Central memory CD4-positive, alpha-beta T cell (primary cell): ENCODE measurements at places on chromosomes 5 and 9.

GRCh38 chr5:134502259-134502658 lies 23.2 kb upstream of the JADE2 start:
- no peak for DNase-seq

GRCh38 chr5:114940709-114941108 lies 229.0 kb downstream of the TRIM36 start:
- no peak for DNase-seq

- DNase-seq: no peak
Measured at GRCh38 chr9:113963017-113963620, 87.0 kb downstream of the ZNF618 start.

GRCh38 chr5:154421868-154422267 lies 23.9 kb upstream of the SAP30L start:
- no peak for DNase-seq

DNA sequence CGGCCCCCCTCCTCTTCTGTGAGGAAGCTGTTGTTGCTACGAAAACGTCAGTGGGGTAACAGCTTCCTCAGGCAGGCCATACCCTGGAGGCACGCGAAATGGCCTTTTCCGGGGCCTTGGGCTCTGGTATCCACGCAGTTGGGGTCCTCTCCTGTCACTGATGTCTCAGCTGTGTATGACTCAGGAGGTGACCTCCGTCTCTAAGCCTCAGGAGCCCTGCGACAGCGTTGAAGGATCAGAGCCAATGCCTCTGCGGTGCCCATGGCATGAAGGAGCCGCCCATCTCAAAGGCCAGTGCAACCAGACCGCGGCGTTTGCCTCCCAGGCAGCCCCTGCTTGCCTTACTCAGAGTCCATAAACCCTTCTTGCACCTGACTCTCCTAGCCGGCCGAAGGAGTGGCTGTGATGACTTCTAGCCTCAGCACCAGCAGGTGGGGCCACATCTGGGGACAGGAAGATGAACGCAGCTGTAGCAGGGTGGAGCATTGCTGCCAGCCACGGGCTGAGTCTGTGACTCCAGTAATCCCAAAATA lies 1.0 kb upstream of the MXD3 start:
- DNase-seq: no peak
